ENCODE measurements at places on chromosomes 4 and X.

GRCh38 chrX:87517571-87518141 lies at the start of gene KLHL4:
Gene KLHL4 (plus strand): TSS chrX:87517802. CDS start chrX:87517894, 92 bp downstream.
- DNase-seq: peak; percentile 0

DNA sequence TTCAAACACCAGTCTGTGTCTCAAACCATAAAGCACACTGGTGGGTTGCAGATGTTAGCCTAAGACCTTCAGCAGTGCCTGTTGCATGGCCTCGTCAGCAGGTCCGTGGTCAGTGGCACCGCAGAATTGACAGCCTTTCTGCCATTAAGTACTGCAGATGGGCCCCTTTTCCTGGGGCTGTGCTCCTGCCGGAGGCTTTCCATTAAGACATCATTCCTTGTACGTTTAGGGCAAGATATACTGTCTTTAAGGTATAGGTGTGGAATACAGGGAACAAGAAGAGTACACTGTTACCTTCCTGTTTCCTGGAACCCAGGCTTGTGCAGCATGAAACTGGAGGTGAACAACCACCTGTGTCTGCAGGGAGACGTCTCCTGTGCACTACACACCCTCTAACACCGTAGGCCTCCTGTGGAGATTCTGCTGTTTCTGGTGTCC lies 67.9 kb upstream of the WDR1 start:
- no peak for DNase-seq

DNA sequence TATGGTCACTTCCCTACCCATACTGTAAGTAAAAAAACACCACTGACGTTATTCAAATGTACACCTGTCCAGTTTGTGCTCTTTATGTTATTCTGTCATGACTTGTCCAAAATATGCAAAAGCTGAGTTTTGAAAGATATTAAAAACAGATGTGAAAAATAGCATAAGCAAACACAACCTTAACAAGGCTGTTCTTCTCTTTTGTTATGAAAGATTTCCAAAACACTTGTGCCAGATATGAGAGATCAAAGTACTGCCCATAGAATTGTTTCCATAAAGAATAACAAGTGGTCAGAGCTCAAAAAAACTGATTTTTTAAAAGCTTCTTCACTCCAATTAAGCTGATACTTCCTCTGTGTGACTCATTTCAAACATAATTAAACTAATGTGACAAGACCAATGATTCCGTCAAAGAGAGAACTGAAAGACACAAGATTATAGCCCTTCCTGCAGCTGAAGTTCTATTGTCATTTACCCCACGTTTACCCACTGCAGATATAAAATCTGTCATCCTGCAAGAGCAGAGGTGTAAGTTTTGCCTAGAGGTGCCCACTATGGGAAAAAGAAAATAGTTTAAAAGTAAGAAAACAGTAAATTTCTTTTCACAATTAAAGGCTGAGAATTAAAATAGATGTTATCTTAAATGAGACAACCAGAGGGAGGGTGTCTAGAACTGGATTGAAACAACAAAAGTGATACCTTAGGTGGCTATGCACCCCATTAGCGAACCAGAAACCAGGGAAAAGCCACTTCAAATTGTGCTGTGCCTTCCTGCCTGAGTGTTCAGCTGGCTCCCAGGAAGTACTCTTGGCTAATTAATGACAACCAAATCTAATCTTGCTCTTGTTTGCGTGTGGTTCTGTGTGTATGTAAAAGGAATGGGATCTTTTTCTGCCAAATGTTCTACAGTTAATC lies 30.1 kb downstream of the RASSF6 start:
- DNase-seq: no peak

GRCh38 chr4:145276050-145276449 lies 95.7 kb upstream of the OTUD4 start:
- DNase-seq: no peak

GRCh38 chr4:81376720-81377119 lies 95.0 kb downstream of the RASGEF1B start:
- no peak for DNase-seq
